ENCODE measurements at places on chromosomes 7 and 10.

GRCh38 chr7:25665374-25665773 lies 437.1 kb upstream of the NPVF start:
- DNase-seq = no peak

DNA sequence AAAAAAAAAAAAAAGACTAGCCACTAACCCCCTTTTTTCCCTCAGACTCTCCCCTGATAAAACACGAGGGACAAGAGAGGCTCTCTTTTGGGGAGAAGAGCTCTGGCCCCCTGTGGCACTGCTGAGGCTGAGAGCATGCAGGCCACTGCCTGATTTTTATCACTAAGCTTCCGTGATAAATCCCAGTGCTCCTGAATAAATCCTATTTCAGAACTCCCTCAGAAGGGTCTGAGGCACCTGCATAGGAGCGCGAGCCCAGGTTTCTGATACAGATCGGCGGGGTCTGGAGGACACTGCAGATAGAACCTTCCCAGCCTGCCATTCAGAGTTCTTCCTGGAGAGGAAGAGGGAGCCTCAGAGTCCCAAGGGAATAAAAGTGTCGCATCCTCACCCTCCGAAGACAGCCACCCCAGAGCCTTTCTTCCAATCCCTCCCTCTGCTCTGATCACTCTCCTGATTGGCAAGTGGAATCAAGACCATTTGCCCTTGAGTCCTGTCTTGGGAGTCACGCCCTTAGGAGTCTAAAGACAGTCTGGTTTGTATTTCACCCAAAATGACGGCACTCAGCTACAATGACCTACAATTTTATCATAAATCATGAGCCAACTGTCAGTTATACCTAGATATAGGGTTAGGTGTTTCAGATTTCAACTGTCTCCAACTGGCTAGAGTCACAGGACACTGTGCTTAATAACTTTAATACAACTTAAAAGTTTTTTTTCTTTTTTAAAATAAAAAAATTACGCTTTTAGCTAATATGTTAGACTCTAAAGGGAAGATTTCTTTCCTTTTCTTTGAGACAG lies 153.5 kb downstream of the RNF216 start:
- DNase-seq = no peak

GRCh38 chr10:116985611-116986010 lies 19.4 kb downstream of the SHTN1 start:
- no peak for DNase-seq

DNA sequence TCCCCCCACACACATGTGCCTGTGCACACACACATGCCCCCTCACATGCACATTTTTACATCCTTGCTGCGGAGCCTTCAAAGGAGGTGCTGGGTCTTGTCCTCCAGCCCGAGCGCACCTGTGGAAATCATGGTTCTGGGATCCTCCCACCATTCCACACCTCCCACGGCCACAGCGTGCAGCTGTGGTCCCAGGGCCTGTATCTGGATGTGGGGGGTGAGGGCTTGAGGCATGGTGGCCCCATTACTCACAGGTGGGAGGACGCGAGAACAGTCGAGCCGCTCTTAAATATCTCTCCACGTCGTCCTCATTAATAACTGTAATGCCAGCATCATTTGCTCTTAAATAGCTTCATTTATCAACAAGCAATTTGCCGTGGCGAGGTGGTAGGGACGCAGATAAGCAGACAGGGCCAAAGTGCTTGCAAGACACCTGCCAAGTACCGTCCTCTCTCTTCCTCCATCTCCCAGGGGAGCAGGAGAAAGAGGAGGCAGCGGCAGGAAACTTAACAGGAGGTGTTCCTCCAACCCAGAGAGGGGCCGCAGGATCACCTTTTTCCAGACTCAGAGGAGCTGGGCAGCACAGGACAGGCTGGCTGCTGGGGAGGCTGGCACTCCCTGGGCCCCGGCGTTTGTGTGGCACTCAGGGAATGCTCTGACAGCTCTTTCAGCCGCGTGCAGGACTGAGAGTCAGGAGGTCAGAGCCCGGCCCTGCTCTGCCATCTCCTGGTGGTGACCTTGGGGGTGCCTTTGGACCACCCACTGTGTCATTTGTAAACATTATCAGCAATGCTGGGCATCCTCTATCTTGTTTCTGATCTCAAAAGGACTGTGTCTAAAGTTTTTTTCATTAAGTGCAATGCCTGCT lies 87.4 kb downstream of the CDH23 start:
- no peak for DNase-seq

DNA sequence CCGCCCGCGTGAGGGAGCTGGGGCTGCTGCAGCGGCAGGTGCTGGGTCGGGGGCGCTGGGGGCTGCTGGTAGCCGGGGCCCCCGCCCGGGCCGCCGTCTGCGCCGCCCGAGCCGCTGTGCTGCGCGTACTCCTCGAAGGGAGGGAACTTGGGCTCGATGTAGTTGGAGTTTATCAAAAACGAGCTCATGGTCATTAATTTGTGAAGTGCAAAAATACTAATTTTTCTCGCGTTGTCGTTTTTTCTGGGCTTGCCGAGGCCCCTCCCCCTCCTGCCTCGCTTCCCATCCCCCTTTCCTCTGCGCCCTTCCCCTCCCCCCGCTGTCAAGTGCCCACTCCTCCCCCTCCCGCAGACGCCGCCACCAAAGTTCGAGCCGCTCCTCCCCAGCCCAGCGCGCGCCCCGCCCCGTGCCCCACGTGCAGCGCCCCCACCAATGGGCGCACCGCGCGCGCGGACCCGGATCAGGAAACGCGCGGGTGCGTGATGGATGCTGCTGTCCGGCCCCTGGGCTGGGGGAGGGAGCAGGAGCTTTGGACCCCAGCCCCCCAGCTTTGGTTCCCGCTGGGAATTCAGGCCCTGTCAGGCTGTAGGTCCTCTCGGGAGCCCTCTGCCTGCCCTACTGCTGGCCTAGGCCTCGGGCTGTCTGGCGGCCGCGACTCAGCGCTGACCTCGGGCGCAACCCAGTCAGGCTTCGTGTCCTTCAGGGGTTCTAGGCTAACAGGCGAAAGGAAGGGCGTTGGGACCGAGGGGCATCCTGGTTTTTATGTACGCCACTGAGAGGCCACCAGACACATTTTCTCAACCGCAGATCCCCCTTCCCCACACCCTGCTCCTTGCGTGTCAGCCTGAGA lies at the start of gene HOXA4:
TSS of gene HOXA4 (minus strand) at position 218 of the 850 bp plus-strand sequence. CDS start at position 194, 24 bp downstream.
- DNase-seq = peak; percentile 80

Data from activated naive CD8-positive, alpha-beta T cell treated with anti-CD3 and anti-CD28 coated beads for 36 hours (primary cell).